ENCODE measurements at places on chromosomes 6 and 20. TPM values are rescaled to one million over a fixed set of nuclear protein-coding genes. Genes with fewer than 3 reads are reported as not detected.

DNA sequence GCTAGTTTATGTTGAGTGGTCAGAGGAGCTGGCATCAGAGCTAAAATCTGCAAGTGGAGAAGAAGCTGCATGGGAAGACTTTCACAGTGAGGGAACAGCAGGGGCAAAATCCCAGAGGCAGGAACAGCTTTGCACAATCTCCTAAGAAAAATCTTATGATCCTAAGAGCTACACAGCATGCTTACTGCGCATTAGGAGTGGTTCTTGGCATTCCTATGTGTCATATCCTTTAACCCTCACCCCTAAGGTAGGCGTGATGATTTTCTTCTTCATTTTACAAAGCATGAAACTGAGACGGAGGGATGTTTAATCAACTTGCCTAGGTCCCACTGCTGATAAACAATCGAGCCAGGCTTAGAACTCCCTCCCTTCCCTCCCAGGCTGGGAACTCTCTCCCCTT lies 313.6 kb upstream of the SULF2 start:
- no peak for DNase-seq

DNA sequence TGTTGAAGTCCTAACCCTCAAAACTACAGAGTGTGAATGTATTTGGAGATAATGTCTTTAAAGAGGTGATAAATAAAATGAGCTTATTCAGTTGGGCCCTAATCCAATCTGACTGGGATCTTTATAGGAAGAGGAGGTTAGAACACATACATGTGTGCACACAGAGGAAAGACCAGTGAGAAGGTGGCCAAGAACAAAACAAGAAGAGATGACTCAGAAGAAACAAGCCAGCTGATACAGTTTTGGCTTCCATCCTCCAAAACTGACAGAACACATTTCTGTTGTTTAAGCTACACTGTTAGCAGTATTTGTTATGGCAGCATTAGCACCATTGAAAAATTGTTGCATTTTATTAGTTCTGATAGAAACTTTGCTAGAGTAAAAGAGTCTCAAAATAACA lies 609.3 kb upstream of the IMPG1 start:
- no peak for DNase-seq

- no peak for DNase-seq
Measured at GRCh38 chr6:41581381-41581991, 35.3 kb downstream of the FOXP4 start.

- no peak for DNase-seq
Measured at GRCh38 chr20:7828437-7828836, 111.8 kb downstream of the HAO1 start.

DNA sequence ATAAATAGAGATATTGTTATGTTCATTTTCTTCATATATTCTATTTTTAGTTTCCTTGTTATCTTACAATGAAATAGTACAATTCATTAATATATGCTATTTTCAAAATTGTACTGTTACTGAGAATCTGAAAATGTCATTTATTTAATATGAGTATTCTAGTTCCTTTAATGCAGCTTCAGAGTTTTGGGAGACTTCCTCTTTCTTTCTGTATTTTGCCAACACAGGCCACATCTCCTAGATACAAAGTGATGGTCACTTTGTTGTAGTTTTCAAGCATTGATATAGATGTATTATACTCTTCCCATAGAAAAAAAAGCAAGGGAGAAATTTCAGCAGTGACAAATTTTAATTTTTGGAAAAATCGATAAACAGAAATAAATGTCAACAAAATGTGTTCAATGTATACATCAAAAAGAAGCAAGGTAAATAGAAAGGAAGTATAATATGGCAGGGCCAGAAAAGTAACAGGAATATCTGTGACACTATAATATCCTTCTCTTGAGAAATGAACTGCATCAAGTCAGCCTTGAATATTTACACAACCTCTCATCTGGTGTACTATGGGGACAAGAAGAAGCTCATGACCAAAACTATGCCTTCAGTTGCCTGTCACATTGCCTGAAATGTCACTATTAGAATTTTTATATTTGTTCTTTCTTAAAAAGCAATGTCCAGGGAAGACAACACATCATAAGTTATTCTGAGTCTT lies 396.0 kb downstream of the TBC1D32 start:
- DNase-seq = no peak

The IFT52 gene
- 15.8 TPM for total RNA-seq

The PXDC1 gene
- 0.17 TPM for total RNA-seq

The MOG gene
- total RNA-seq = not detected

The DEFB124 gene
- total RNA-seq = not detected

The MCHR2 gene
- total RNA-seq = not detected

The NKAIN4 gene
- not detected for total RNA-seq
